DMS53 (cell line): ENCODE measurements at places on chromosomes 11 and 22.

- no peak for DNase-seq
These were observed 24.5 kb downstream of the B3GAT1 start for GRCh38 chr11:134387501-134387900.

GRCh38 chr11:116895048-116895757 is 57.8 kb upstream of the APOA1 start:
- DNase-seq = peak; percentile 12

DNA sequence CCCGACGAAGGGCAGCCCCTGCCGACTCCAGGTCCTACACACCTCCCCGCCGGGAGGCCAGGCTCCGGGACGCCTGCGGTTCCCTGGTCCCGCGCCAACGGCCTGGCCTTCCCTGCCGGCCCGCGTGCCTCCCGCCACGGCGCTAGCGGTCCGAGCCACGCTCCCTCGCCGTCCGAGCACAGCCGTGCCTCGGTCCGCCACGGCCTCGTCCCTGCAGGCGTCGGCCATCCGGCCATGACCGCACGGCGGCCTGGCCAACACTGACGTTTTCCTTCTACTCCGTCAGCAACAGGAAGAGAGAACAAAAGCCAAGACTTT is 532 bp downstream of the EIF4G2 start:
- DNase-seq = no peak

- DNase-seq = no peak
These were observed 365.0 kb downstream of the MIAT start for GRCh38 chr22:27022274-27022895.

GRCh38 chr11:21470521-21470920 is 722.4 kb upstream of the ANO5 start:
- no peak for DNase-seq

DNA sequence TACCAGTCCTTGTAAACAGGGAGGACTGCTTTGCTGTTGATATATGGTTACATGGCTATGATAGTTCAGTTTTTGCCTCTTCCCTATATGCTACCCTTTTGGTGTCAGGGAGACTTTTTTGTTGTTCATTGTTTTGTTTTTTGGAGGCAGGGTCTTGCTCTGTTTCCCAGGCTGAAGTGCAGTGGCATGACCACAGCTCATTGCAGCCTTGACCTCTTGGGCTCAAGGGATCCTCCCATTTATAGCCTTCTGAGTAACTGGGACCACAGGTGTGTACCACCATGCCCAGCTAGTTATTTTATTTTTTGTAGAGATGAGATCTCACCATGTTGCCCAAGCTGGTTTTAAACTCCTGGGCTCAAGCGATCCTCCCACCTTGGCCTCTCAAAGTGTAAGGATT is 38.6 kb upstream of the SPTBN2 start:
- no peak for DNase-seq
